ENCODE measurements at places on chromosomes 12 and 14. TPM values are rescaled to one million over a fixed set of nuclear protein-coding genes. Genes with fewer than 3 reads are reported as not detected.

DNA sequence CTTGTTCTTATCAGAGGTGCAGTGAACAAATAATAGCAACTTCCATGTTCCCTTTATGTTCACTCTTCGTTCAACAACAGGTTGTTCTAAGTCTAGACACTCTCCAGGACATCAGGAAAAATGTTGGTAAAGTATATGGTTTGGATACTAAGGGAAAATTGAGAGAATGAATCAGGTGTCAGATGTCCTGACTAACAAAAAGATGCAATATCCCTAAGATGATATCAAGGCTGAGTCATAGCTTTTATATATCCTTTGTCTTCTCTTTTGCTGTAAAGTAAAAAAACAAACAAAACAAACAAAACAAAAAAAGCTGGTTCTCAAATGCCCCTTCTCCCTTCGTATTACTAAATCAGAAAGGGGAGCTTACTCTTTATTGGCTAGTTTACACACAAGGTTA lies 11.1 kb downstream of the GLIPR1L1 start:
- no peak for DNase-seq

DNA sequence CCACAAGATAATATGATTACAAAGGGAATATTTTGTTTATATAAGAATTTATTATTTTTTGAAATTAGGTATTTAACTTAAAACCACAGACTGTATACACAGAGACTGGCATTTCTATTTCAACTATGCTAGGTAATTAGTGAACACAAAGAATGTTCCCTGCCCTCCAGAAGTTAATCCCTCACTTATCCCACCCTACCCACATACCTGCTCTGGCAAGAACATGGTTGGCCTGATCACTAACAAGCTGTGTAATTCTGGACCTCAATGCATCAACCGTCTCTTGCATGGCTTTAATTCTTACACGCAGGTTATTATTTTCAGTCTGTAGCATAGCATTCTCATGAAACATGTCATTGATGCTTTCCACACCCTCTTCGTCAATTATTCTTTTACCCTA lies 85.9 kb downstream of the KIF21A start:
- DNase-seq = no peak

GRCh38 chr14:22184830-22185168 lies 404.2 kb downstream of the DAD1 start:
- no peak for DNase-seq

DNA sequence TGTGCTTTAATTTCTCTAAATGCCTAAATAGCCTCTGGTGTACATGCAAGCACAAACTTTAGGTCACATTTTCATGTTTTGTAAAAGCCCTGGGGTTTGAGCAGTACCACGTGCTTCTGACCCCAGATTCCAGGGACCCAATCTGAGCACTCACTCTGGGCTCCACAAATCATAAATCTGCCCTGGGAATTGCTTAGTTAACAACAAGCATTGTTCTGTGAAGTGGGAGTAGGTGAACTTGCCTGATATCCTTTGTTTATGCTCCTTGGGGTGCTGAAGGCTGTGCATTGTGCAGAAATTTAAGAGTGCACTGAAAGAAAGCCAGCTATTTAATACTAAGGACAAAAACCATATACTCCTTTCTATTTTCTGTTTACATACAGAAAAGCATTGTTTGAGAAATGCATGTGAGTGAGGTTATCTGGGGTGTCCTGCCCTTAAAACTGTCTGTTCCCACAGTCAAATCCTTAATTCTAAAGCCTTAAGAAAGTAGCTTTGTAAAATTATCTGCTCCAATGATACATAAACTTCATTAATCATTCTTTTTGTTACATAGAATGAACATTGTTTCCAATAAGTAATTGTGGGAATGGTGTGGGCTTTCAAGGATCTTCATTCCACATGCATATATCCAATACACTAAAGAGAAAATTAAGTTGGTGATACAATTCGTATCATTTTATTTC lies 258.6 kb upstream of the NPAS3 start:
- no peak for DNase-seq

DNA sequence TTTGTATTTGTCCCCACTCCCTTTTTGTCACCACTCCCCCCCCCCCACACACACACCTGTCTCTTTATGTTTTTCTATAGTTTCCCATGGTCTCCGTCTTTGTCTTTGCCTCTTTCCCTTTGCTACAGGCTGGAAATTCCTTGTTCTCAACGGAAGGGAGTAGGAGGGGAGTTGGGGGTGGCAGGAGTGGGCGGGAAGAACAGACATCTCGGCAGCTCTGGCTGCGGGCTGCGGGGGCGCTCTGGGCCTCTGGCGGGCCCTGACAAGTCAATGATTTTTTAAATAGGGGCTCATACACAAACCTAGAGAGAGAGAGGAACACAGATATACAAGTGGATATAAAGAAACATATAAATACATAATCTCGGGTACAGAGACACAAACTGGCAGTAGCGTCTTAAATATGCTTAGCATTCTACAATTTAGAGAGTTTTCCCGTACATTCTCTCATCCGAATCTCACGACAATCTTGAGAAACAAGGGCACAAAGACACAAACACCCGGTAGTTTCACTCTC lies 2.4 kb upstream of the NAB2 start:
- DNase-seq = peak; percentile 46

DNA sequence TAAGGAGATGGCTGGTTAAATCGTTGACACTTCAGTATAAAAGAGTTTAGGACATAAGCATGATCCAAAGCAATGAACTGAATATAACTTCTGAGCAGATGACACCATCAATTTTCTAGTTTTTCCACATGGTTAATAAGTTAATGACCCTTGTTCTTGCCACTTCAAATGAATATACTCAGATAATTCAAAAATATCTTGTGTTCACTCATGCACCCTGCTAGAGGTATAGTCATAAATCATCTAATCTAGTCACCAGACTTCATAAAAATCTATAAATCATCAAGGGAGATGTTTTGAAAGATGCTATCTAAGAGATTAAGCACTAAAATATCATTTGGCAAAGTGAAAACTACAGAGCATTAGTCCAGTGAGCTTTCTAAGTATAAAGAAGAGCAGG lies 131.9 kb downstream of the MDGA2 start:
- no peak for DNase-seq

- no peak for DNase-seq
Measured at GRCh38 chr12:47207340-47207717, 127.6 kb upstream of the AMIGO2 start.

DNA sequence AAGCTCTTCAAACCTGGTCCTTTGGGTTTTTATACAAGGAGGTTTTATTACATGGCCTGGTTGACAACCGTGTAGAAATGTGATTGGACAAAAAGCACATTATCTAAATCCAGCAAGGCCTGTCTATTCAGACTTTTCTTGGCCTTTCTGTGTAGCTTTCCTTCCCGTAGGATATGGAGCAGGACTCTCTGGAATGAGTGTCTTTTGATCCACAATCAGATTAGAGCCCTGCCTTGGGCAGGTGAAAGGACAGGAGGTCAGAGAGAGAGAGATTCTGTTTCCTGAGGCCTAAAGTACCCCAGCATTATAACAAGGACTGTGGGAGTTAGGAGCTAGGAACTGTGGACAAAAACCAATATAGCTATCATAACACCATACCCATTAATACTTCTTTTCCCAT lies 375.5 kb upstream of the RGS6 start:
- DNase-seq = no peak

DNA sequence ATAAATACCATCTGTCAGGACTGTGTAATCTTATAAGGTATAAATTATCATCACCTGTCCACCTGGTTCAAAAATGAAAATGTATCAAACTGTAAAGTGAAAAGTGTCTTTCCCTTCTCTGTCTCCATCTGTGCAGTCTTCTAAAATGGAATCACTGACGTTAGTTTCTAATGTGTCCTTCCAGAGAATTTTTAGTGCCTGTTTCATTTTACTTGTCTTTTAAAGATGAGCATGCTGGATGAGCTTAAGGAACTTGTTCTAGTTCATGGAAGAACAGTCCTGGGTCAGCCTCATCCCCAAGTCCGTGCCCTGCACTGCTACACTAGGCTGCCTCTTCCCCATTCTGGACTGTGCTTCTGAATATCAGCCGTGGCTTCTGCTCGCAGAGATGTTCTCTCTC lies 5.4 kb upstream of the NT5DC3 start:
- no peak for DNase-seq

DNA sequence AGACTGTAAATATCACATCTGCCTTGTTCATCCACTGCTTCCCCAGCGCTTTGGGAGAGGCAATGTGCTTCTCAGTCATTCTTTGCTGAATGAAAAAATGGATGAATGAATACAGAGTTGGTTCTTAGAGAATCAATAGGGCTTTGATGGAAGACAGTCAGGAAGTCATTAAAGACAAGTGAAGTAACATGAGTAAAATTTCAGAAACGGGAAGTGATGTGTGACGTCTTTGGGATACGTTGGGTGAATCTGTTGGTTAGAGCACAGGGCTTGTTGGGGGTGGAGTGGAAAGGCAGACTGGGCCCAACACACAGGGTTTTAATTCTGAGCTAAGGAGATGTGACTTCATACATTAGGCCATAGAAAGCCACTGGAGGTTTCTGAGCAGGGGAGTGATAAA lies 39.0 kb upstream of the NRXN3 start:
- no peak for DNase-seq

DNA sequence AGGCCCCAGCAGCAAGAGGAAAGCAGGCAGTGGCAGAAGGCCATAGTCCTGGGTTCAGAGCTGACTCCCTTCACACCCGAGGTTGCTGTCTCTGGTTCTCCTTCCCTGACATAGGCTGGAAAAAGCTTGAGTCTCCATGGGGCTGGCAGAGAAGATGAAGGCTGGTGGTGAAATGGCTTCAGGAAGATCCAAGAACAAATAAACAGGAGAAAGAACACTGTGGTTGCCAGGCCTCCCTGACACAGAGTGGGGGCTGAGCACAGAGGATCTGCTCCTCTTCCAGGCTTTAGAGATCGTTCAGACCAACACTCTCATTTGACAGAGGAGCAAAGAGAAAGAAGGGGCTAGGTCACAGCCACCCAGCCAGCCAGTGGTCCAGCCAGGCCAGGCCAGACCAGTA lies 14.3 kb downstream of the HDAC7 start:
- no peak for DNase-seq

DNA sequence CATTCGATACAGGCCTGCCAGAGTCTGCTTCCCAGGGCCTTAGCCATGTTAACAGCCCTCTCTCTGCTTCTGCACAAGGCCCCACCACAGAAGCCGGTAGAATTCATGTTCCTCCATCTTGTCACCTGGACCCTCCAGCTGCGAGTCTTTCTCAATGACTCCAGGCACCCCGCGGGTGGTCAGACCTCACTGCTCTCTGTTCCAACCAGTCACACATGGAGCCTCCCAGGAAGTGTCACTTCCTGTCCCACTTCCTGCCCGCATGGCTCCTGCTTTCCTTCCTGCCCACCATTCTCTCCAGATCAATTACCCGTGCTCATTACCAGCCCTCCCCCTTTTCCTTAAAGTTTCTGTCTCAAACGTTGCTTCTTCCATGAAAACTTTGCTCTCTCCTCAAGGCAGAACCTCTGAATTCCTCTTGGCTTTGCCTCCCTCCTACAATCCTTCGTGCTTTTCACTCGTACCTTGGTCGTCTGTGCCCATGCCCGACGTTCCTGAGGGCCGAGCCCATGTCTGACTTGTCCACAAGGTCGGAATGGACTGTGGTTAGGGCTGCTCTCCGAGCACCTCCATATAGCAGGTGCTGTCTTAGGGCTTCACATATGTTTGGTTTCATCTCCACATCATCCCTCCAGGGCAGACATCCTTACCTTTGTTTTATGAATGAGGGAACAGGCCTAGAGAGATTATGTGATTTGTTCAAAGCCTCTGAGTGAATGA lies 172.1 kb downstream of the TSPAN9 start:
- no peak for DNase-seq

- no peak for DNase-seq
Measured at GRCh38 chr14:75702122-75702521, 41.1 kb downstream of the TTLL5 start.

- no peak for DNase-seq
Measured at GRCh38 chr12:22329621-22330020, 4.9 kb downstream of the ST8SIA1 start.

DNA sequence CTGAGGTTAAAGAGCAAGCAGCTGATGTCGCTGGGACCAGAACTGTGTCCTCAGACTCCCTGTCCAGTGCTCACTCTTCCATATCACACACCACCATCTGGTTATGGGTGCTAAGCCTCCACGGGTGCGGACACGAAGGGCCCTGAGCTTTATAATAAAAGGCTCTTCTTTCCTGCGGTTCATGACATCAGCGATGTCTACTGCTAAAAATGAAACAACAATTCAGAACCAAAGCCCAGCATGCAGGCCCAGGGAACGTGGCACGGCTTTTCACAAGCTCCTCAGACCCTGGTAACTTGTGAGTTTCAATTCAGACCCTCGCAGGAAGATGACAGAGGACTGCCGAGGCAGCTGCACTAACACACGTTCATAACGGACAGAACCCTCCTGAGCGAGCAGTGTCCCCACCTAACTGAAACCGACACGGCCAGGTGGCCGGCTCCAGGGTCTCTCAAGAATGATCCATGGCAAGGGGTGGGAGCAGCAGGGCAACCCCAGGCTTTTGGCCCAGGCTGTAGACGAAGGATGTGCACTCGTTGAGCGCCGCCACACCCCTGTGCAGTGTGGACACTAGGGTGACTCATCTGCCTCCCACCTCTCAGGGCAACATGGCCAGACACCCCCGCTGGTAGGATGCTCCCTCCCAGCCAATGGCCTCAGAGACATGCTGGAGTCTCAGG lies 180.3 kb downstream of the CALM1 start:
- no peak for DNase-seq

DNA sequence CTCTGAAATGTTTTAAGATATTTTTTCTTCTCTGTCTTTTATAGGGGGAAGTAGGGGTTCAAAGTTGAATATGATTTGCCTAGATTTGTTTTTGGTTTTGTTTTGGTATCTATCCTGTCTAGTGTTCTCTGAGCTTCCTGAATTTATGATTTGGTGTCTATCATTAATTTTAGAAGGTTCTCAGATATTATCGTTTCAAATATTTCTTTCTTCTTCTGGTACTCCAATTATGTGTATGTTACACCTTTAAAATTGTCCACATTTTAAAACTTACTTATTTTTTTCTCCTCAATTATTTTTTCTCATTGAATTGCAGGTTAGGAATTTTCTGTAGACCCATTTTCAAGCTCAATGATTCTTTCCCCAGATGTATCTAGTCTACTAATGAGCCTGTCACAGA lies 13.8 kb upstream of the DCN start:
- DNase-seq = no peak

DNA sequence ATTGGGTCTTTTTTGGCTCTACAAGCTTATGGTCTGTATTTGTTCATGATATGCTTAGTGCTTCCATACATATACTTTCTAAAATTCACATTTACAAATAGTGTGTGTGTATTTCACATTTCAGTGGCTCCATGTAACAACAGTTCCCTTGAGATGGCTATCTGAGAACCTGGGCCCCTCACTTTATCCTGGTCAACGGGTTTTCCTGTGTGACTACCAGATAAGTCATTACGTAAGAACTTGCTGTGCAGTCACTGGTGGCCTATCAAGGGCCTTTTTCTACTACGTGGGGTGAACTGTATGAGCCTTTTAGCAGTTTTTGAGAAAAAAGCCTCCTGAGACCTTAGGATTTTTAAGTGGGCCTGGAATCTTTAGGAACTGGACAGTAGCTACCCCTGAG lies 454.1 kb downstream of the PCNX1 start:
- peak; percentile 4 for DNase-seq

CALCOCO1 gene
- 88.9 TPM for total RNA-seq

PAX9 gene
- total RNA-seq = 8.5 TPM

CYP46A1 gene
- total RNA-seq = not detected

ARHGAP9 gene
- total RNA-seq = not detected

LRRC9 gene
- not detected for total RNA-seq

LRFN5 gene
- not detected for total RNA-seq

GLT1D1 gene
- total RNA-seq = not detected

CLEC2A gene
- total RNA-seq = not detected

KRT86 gene
- total RNA-seq = 5.7 TPM

B3GNT4 gene
- 2.8 TPM for total RNA-seq

TAS2R8 gene
- not detected for total RNA-seq
